HCEC 1CT (cell line): ENCODE measurements at places on chromosomes 16 and 17.
A peak's percentile ranks its signal among the peaks of the same experiment; 100 is the strongest.

- DNase-seq, result no peak
These were observed 16.7 kb upstream of the OR1F1 start for GRCh38 chr16:3171181-3171854.

DNA sequence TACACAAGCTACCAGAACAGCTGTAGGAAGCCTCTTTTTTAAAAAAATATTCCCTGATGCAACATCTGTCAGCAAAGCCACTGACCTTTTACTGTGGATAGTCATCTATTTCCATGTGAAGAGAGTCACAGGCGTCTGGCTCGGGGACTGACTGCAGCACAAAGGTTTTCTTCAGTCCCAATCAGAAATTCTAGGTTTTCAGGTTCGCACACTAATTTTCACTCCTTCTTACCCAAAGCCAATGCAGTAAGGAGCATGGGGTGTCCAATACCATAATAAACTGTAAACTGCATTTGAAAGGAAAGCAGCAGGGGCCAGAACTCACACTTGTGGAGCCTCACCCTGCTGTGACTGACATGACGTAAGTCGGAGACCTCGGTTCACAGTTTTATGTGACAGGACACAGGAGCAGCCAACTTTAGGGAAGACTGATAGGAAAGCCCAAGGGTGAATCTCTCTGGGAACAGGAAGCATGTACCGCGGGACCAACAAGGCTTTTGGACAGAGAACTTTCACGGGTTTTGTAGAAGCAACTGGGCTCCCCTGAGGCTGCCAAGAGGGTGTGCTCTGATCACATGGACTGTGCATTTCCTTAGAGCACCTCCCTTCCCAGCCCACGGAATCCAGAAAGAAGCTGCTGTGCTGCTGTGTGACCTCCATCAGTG lies 9.1 kb upstream of the TMEM100 start:
- peak; percentile 51 for DNase-seq

GRCh38 chr16:6377956-6378355 lies 954.7 kb upstream of the RBFOX1 start:
- no peak for DNase-seq

- DNase-seq, result no peak
These were observed 4.9 kb downstream of the ALOX15 start for GRCh38 chr17:4636474-4637100.

DNA sequence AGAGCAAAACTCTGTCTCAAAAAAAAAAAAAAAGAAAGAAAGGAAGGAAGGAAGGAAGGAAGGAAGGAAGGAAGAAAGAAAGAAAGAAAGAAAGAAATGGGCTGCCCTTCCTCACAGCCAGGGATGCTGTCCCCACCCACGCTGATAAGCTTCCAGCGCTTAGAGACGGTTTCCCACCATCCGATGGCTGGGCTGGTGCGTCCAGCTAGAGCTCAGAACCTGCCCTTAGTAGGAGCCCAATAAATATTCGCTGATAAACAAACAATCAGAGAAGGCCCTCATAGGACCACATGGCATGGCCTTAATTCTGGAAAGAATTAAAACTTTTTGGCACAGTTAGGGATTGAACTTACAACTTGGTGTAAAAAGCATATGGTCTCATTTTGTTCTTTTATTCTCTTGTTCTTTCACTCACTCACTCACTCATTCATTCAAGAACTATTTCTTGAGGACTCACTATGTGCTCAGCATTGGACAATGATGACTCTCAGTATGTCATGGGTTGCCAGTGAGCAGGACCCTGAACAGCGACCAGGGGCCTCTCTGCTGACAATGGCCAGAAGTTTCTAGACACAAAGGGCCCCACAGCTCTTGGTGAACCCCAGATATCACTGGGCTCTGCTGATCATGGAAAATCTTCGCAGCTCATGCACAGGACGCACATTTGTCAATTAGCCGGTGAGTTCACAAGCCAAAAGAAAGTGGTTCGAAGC lies 32.5 kb upstream of the TNRC6C start:
- DNase-seq, result no peak

GRCh38 chr17:46842835-46843234 lies 8.5 kb upstream of the WNT9B start:
- DNase-seq, result no peak

DNA sequence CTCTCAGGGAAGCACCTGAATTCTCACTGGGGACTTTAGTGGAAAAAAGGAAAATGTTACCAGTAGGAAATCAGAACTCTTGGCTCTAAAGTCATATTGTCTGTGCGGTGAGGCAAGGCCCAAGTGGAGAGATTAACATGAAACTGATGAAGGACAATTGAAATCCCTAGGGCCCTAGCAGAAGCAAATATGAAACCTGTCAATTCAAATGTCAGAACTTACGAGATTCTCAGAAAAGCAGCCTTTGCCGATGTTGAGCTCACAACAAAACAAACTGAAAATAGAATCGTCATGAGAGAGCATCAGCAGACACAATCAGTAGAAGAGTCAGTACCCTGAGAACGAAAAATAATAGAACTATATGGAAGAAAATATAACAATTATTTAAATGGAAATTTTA lies 108.8 kb downstream of the ELAC2 start:
- DNase-seq, result no peak

GRCh38 chr17:39576187-39576586 lies 31.5 kb downstream of the NEUROD2 start:
- no peak for DNase-seq

DNA sequence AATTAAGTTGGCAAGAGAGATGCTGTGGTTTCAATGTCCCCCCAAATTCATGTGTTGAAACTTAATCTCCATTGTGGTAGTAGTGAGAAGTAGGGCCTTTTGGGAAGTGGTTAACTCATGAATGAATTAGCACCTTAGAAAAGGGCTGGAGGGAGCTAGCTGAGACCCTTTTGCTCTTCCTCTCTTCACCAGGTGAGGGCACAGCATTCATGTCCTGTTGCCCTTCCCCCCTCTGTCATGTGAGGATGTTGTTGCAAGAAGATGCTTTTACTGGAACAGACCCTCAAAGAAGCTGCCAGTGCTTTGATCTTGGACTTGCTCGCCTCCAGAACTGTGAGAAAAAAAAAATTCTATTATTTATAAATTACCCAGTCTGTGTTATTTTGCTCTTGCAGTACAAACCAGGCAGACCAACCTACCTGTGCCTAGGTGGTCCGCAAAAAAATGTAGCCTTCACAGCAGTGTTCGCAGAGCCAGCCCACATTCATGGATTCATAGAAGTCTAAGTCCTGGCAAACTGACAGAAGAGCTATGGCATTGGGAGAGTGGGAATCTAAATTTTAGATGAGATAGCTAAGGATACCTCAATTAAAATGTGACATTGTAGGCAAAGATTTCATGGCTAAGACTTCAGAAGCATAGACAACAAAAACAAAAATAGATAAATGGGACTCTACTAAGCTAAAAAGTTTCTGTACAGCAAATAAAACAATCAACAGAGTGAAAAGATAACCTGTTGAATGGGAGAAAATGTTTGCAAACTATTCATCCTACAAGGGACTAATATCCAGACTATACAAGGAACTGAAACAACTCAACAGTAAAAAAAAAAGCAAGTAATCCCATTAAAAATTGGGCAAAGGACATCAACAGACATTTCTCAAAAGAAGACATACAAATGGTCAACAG lies 32.0 kb upstream of the ABCA5 start:
- DNase-seq, result no peak

DNA sequence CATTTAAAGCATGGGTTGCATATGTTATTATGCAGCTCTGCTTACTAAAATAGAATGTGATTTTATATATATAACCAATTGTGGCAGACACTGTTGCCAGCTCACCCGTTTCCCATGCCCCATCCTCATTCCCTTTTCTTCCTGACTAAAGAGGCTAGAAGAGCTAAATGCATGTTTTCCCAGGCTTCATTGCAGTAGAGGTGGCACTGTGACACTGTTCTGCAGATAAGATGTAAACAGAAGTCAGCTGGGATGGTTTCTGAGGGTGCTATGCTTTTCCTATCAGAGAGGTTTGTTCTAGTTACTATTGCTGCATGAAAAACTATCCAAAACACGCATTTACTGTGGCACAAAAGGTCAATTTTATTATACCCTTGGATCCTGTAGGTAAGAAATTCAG lies 5.7 kb upstream of the TOB1 start:
- no peak for DNase-seq

DNA sequence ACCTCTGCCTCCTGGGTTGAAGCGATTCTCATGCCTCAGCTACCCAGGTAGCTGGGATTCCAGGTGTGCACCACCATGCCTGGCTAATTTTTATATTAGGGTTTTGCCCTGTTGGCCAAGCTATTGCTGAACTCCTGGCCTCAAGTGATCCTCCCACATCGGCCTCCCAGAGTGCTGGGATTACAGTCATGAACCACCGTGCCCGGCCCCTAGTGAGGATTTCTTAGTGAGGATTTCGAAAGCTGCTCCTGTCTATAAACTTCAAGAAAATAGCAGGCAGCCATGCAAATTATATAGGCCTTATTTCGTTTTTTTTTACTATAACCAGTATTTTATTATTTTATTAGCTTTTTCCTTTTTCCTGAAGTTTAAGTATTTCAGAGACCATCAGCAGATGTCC lies 41.6 kb downstream of the EPN2 start:
- DNase-seq, result no peak

DNA sequence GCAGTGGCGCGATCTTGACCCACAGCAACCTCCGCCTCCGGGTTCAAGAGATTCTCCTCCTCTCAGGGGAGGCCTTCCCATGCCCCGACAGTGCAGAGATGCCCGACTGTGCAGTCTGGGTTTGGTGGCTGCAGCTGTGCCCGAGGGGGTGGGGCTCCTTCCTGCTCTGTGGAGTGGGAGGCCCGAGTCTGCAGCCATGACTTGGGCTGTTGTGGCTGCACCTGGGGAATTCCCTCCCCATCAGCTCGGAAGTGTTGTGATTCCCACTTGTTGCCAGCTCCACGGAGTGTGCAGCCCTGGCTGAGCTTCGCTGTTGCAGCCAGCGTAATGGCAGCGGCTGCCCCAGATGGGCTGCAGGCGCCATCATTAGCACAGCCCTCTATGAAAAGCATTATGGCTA lies 66.4 kb upstream of the SMIM36 start:
- DNase-seq, result no peak

DNA sequence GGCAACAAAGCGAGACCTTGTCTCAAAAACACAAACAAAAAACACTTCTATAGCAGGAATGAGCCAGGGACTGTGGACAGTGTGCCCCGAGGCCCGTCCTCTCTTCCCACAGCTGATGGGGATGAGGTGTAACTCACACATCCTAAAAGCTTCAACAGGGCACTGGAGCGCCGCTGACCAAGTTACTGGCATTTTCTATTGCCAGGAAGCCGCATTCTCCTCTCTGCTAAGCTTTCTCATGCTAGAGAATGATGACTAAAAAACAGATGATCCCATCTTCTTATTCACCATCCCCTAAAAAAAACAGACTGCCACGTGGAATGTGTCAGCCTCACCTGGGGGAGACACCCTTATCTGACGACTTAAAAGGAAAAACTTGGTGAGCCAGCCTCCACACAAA lies 16.3 kb downstream of the CARHSP1 start:
- no peak for DNase-seq

DNA sequence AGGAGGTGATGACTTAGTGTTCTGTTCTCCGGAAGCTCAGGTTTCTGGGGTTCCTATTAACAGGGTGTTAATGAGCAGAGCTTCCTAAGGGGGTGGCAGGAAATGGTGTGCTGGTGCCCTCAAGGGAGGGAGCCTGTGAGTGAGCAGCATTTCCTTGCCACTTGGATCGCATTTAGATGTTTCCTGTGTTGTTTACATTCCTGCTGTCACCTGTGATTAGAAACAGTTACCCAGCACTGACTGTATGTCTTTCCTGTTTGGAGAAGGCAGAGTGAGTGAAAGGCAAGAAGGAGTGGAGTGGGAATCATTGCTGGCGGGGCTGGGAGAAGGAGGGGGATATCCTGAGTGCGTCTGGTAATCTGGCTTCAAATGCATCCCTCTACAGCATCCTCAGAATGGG lies 214.6 kb downstream of the CCDC182 start:
- no peak for DNase-seq

DNA sequence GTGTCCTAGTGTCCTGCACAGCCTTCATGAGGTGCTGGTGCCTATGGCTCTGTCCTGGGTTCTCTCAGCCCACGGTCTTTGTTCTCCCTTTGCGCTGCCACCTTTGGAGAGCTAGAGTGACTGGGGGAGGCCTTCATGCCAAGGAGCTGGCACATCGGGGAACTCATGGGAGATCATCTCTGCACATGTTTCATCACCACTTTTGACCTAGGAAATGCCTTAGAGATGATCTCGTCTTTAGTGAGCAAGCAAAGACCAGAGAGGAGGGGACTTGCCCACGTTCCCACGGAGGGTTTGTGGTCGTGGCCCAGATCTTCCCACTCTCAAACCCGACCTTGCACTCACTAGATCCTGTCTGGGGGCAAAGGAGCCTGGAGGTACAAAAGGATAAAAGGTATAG lies 23.5 kb downstream of the TBX4 start:
- DNase-seq, result peak; percentile 34

DNA sequence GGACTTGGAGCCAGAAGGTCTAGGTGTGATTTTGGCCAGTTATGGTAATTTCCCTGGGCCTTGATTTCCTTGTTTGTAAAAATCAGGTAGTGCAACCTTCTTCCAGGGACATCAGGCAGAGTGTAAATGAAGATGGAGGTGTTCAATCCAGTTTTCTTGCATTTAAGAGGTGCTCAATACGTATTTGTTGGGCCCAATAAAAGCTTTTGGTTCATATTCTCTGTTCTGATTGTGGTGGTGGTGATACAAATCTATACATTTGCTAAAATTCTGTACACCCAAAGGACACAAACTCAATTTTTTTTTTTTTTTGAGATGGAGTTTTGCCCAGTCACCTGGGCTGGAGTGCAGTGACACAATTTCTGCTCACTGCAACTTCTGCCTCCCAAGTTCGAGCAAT lies 6.0 kb downstream of the CD79B start:
- no peak for DNase-seq

- no peak for DNase-seq
These were observed 110.3 kb downstream of the BANP start for GRCh38 chr16:88061346-88062110.

- DNase-seq, result no peak
These were observed 399.2 kb downstream of the CNTNAP4 start for GRCh38 chr16:76676356-76676755.

GRCh38 chr17:82799591-82799990 lies 40.2 kb downstream of the ZNF750 start:
- no peak for DNase-seq

GRCh38 chr17:43967251-43967875 lies 13.6 kb upstream of the PYY start:
- DNase-seq, result no peak

- no peak for DNase-seq
These were observed 68.1 kb downstream of the NDEL1 start for GRCh38 chr17:8503807-8504206.

DNA sequence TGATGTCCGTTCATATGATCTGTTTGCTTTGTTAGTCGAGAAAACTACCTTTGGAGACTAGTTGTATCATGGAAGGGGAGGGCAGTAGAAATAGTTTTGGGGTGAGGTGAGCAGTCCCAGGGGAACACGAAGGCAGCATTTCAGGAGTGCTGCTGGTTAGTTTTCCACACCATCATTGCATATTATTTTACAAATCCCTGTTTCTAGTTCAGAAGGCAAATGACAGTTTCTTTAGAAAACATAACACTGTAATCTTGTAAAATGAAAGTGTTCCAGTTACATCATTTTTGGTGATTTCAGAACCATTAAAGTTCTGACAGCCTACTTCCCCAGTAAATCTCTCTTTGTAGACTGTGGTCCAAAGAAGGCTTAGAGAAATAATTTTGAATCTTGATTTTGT lies 25.4 kb downstream of the BANP start:
- no peak for DNase-seq
